ENCODE measurements at places on chromosomes 16 and 17.

DNA sequence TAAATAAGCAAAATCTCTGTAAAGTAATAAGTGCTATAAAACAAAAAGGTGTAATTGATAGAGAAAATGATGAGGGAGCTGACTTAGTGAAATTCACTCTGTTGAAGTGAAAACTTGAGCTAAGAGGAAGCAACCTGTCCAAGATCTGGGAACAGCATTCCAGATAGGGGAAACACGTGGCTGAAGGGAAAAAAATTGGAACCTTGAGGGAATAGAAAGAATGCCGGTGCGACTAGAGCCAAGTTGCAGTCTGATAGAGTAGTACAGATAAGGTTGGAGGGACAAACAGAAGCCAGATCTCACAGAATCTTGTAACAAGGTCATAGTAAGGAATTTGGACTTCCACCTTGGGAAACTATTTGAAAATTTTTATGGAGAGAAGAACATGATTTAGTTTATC lies 623 bp upstream of the DDX52 start:
- no peak for DNase-seq

- no peak for DNase-seq
These were observed 33.9 kb downstream of the MYH11 start for GRCh38 chr16:15822957-15823356.

GRCh38 chr17:34993031-34993430 lies 12.7 kb downstream of the LIG3 start:
- no peak for DNase-seq

GRCh38 chr16:26961459-26961858 lies 105.3 kb upstream of the C16orf82 start:
- DNase-seq, result no peak

DNA sequence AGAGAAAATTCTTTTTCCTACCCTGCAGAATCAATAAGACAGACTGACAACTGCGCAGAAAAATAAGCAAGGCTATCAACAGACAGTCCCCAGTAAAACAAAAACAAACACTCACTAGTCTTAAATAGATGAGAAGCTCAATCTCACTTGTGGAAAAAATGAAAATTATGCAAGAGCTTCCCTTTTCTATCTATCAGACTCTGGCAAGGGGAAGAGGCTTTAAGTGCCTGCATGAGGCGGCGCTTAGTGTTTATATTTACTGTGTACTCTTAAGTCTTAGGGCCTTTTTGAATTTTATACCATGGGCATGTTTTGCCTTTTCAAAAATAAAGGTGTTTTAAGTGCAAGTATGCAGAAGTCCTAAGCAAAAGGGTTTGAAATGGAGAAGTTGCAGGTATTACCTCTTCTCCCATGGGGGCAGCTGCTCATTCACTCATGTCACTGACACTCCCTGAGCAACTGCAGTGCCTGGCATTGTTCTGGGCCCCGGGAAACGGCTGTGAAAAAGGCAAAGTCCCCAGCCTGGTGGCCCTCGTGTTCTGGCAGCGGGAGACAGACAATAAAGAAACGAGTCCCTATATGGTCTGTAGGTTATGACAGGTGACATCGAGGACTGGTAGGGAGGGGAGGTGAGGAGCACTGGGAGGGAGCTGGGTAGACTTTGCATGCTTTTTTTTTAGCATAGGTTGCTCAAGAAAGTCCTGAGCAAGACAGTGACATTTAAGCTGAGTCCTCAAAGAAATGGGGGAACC lies 35.2 kb downstream of the HSBP1 start:
- DNase-seq, result no peak

GRCh38 chr17:30926516-30926915 lies 4.8 kb downstream of the ADAP2 start:
- no peak for DNase-seq

- DNase-seq, result no peak
These were observed 246.0 kb downstream of the HAPSTR1 start for GRCh38 chr16:9337308-9338032.

DNA sequence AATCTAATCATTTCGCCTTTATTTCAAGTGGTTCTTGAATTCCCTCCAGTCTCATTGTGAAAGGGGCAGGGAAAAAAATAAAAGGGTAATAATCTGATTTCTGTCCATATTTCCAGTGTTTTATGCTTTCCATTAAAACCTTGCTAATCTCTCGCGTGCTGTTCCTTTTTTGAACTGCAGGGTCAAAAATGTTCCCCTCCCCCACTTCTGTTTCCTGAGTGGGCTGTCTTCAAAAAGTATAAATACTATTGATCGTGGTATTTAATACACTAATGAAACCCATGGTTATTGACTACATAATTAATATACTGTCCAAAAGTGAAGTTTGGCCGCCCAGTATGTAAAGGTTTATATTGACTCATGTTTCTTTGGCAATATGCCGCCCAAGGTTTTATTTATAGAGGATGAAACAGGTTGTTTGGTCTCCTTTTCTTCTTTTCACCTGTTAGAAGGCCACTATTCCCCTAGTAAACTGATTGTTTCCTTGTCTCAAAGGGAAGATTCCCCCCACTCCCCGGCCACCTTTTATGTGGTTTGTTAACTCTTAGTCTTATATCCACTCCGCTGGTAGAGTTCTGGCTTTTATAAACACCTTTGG lies 69.7 kb downstream of the RPA1 start:
- no peak for DNase-seq

DNA sequence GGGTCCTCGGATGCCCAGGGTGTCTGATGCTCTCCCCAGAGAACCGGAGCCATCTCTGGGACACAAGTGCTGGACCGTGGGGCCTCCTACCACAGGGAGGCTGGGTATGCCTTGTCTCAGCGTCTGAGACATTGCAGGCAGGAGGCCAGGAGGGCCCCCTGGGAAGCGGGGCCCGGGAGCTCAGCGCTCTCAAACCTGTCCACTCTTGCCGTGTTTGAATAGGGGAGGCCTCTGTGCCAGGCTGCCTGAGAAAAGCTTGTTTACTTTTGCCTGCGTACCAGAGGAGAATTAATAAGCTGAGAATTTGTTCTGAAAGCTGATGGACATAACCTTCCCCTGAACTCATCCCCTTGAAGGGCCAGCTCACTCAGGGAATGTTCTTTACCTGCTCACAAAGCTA lies 163.8 kb downstream of the NTN1 start:
- no peak for DNase-seq

DNA sequence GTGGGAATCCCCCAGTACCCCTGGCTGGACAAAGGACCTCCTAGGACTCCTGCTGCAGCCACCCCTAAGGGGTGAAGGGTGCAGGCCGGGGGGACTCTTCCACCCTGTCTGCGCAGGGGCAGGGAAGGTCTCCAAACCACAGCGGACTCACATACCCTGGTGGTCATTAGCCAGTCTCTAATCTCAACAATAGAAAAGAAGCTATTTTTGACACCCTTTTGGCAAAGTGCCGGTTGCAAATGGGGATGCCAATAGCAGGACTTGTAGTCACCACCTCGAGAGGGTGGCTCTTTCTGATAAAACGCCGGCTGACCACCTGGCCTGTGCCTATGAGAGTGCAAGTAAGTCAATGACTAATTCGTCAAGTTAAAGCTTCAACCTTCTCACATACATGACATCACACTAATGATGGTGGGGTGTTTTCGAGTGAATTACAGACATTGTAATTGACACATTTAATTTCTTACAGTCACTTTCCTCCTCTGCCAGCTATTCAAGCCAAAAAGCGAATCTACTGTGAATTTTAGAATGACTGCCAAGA lies 23.1 kb upstream of the DNAH17 start:
- DNase-seq, result peak; percentile 44

DNA sequence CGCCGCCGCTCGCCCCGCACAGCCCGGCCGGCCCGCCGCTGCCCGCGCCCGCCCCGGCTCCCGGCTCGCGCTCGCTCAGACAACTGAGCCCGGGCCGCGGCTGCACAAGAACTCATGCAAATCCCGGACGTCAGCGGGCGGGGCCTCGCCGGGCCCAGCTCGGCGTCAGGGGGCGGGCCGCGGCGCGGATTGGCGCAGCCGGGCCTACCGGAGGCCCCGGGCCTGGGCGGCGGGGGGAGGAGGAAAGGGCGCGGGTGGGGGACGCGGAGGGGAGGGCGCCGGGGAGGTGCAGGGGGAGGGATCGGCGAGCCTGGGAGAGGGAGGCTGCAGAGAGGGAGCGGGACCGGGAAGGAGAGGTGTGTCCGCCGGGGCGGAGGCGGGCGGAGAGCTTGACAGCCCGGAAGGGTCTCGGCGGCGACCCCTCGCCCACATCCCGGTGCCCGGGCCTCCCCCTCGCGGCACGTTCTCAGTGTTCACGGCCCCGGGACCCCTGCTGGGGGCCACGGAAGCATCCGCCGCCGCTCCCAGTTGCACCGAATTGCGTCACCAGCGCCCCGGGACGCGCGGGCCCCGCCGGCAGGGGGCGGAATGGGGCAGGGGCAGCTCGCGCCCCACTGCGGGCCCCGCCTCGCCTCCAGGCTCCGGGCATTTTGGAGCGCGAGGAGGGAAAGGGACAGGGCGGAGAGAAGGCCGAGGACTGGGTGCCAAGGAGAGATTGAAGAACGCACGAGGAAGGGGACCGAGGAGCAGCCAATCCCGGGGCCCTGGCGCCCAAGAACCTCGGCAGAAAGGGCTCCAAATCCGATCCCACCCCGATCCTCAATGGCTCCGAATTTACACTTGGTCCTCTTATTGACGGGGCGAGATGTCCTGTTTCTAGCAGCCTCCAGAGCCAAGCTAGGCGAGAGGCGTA lies at the start of gene CBX4:
Gene CBX4, minus strand, starts transcription at position 85 of the 913 bp plus-strand sequence. CDS start 189 bp downstream, outside the sequence.
- DNase-seq, result peak; percentile 98

DNA sequence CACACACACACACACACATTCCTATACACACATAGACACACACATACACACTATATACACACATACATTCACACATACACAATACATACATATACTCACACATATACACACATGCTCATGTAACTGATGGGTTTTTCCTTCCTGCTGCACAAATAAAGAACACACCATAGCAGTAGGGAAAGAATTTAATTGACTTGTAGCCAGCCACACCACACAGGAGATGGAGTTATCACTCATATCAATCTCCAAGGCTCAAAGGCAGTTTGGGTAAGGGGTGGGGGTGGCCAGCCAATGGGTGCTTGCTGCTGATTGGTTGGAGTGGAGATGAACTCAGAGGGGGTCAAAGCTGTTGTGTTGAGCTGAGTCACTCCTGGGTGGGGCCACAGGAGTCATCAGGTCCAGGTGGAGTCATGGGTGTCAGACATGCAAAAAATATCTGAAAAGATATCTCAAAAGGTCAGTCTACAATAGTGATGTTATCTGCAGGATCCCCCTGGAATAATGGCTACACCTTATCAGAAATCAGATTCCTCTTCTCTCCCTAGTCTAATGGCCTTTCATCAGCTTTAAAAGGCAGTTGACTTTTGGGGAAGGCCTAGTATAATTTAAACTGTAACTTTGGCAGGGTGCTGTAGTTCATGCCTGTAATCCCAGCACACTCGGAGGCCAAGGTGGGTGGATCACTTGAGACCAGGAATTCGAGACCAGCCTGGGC lies 46.1 kb downstream of the WSB1 start:
- no peak for DNase-seq

- DNase-seq, result no peak
These were observed 153.6 kb downstream of the HS3ST2 start for GRCh38 chr16:22967521-22968095.

DNA sequence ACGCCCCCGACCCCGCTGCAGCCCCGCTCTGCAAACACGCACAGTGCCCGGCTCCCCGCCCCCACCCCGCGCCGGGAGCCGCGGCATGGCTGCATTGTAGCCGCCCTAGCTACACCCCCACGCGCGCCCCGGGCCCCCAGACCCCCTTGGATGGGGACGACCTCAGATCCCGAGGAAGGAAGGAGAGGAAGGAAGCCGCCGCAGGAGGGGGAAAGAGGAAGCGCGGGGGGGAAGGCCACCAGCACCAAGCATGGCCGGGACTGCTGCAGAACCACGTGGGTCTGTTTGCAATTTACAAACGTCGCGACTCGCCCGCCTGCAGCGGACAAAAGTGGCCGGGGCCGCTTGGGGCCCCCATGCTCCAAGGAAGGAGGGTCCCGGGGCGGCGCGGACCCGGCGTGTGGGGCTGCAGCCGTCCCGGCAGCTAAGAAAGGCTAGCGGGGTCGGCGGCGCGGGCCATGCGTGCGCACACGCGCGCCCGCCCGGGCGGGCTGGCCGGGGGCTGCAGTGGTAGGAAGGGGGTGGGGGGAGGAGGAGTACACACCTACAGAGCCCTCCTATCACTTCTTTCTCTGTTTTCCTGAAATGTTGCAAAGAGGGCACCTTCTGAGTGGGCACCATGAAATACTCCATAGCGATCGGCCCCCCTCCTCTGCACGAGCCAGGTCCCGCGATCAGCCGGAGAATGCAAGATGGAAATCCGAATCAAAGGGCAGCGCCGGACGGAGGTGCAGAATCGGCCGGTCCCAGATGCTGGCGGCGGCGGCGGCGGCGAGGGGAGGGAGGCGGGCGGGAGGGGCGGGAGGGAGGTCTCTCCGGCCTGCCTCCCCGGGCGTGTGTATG lies 488 bp downstream of the TFAP4 start:
- DNase-seq, result peak; percentile 69

DNA sequence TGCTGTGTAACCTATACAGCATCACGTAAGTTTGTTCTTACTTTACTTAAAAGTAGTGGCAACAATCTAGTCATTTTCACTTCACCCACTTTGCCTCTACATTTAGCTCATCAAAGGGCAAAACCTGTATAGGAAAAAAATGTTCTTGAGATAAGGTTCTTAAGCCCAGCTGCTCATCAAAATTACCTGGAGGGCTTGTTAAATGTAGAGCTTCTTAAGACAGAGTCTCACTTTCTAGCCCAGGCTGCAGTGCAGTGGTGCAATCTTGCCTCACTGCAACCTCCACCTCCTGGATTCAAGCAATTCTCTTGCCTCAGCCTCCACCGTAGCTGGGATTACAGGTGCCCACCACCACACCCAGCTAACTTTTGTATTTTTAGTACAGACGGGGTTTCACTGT lies 38.2 kb upstream of the TMEM97 start:
- DNase-seq, result no peak

- no peak for DNase-seq
These were observed 998 bp upstream of the TMEM11 start for GRCh38 chr17:21214777-21215541.

DNA sequence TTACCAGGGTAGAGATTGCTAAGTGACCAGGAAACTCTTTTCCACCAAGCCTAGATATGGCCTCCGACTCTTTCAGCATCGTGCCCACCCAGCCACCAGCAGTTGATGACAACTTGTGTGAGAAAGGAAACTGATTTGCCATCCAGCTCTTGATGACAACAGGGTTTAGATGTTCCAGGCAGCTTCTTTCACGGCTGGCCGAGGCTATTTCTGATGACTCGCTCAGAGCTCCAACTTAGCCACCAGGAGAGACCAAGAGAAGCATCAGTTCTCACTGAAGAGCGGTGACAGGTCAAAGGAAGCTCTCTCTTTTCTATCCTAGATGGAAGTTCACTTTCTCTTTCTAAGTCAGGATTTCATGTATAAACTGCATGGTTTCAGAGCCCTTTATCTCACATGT lies 61.2 kb downstream of the MPHOSPH6 start:
- DNase-seq, result no peak

GRCh38 chr17:2214929-2215615 lies 88.5 kb downstream of the SMG6 start:
- peak; percentile 86 for DNase-seq

DNA sequence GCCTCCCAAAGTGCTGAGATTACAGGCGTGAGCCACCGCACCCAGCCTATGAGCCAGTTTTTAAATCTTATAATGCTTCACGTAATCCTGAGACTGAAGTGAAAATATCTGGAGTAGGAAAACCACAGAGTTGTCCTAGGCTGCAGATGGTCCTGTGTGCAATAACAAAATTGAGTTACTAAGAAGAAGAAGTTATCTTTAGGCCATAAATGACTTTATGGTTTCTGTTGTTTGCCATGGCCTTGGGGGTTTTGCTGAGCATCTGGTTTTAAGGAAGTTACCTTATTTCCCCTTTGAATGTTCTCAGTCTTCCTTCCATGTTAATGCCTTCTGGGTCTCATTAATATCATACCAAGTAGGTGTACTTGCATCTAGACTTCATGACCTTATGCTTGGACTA lies 16.5 kb downstream of the NMT1 start:
- DNase-seq, result no peak

GRCh38 chr17:55661963-55662834 lies 60.5 kb downstream of the TMEM100 start:
- DNase-seq, result no peak

All from left ventricle myocardium superior (tissue), 1 donor.